NCI-H460 (cell line): ENCODE measurements at places on chromosomes 6 and 20.

DNA sequence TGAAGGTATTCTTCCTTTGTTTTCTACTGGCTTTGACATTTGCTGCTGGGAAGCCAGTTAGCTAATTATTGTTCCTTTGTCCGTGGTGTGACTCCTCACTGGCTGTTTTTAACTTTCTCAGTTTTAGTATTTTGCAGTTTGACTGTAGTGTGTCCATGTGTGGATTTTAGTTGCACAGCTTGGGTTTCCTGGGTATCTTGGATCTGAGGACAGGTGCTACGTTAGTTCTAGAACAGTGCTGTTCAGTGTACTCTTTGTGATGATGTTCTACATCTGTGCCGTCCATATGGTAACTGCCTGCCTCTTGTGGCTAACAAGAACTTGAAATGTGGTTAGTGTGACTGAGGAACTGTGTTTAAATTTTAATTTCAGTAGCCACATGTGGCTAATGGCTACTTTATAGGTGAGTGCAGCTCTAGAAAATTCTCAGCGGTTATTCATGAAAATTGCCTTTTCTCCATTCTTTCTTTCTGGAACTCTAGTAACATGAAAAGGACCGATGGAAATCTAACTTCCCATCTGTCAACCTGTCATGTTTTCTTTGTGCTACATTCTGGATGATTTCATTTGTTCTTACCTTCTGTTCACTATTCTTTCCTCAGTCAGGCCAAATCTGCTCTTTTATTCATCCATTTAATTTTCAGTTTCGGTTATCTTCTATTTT is 7.4 kb downstream of the SNX9 start:
- DNase-seq, result no peak

DNA sequence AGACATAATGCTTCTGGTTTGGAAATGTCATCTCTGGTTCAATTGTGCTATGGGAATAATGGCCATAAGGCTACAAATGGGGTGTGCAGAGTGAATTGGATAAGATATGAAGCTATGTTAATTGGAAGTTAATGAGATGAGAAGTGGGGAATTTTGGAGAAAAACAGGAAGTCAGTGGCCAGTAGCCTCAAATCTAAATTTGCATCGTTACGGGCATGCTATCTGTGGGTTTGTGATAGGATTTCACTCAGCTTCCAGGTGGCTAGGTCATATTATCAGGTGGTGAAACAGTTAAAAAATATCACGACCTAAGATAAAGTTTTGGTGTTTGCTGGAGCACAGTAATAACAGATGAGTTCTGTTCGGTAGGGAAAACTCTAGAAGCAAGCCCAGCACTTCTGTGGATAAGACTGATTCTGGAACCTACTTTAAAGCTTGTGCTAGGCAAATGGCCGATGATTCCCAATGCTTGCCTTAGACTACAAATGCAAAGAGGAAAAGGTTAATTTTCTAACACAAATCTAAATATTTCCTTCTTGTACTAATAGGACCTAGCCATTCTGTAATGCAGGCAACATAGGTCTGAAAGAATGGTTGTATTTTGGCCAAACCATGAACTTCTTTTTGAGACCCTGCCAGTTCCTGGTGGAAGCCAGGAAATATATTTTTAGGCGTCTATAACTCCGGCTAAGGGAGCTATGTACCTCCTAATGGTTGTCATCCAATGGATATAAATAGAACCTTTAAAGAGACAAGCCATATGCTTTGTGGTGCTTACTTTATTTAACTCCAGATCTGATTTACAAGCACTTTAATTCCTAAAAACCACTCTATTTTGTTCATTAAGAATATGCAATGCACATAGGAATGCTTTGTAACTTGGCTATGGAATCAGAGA is 111.0 kb downstream of the PLCB1 start:
- DNase-seq, result no peak

DNA sequence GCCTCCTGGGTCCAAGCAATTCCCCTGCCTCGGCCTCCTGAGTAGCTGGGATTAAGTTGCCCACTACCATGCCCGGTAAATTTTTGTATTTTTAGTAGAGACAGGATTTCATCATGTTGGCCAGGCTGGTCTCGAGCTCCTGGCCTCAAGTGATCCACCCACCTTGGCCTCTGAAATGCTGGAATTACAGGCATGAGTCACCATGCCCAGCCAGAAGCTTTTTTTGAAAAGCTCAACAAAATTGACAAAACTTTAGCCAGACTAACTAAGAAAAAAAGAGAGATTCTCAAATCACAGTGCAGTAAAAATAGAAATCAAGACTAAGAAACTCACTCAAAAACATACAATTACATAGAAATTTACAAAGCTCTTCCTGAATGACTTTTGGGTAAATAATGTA is 420.6 kb downstream of the COL12A1 start:
- DNase-seq, result no peak

GRCh38 chr6:136873748-136874147 is 48.4 kb upstream of the SLC35D3 start:
- no peak for DNase-seq

GRCh38 chr6:90870561-90870960 is 283.7 kb upstream of the MAP3K7 start:
- no peak for DNase-seq
